CD4-positive, alpha-beta T cell (primary cell): ENCODE measurements at places on chromosomes 6 and 20. TPM values are rescaled to one million over a fixed set of nuclear protein-coding genes. Genes with fewer than 3 reads are reported as not detected.

The C20orf144 gene
- total RNA-seq: 0.19 TPM

The BPIFB1 gene
- total RNA-seq: not detected

The PLA2G7 gene
- not detected for total RNA-seq

The ACTL10 gene
- total RNA-seq: 0.28 TPM

The DLL1 gene
- 7.1 TPM for total RNA-seq

The LINC00237 gene
- not detected for total RNA-seq

The PPARD gene
- total RNA-seq: 34.1 TPM

DNA sequence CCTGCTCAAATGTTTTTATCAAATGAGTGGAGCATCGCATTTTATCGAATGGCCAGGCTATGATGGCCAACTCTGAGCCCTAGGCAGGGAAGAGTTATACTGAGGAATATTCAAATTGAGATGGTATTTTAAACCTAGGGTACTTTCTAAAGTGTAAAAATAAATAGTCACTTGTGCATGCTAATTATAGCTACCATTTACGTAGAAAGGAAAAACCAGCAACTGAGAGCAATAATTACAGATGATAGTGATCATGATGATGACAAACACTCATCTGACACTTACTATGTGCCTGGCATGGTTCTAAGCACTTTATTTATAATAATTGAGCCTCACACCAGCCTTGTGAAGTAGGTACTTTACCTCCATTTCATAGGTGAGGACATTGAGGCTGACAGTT, 455.7 kb downstream of the CD83 start:
- no peaks in the 10 kb centered on the region for H3K4me1 ChIP-seq
- no peaks in the 10 kb centered on the region for H3K27me3 ChIP-seq
- H3K4me3 ChIP-seq: no peak overlapping the region

DNA sequence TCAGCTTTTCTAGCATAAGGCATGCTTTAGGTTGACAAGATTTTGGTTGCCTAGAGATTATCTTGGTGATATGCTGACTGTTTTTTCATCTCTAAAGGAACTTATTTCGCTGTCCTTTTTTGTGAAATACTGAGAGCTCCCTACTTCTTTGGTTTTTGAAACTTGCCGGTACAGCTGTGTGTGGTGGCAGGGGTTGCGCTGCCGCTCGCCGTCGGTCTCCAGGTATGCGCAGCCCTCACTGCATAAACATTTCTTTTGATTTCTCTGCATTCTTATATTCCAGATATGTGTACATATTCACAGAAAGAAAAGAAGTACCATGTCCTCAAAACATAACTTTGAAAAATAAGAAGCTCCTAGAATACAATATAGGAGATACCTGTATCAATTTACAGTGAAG, 106.4 kb upstream of the SYNDIG1 start:
- no peak overlapping the region for H3K4me3 ChIP-seq
- H3K27ac ChIP-seq: no peak overlapping the region
- no peaks in the 10 kb centered on the region for H3K27me3 ChIP-seq

DNA sequence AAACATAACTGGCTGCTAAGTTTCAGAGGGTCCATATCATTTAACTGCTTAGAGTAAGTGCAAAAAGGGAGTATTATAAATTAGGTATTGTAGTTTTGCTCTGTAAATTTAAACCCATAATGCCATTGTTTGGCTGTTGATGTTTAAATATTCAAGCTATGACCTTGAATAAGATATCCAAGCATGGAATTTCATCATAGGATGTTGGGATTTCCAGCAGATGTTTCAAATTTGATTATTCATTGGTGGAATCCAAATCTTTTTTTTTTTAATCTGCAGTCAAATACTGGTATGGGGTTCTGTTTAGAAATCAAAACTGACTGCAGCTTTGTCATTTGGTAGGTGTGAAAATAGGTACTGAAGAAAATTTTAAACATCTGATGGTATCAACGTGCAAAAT, 161.0 kb downstream of the KHDC1L start:
- H3K4me3 ChIP-seq: no peak overlapping the region
- H3K4me1 ChIP-seq: no peaks in the 10 kb centered on the region
- no peaks in the 10 kb centered on the region for H3K27me3 ChIP-seq
- no peak overlapping the region for H3K27ac ChIP-seq
- H3K36me3 ChIP-seq: no peaks in the 10 kb centered on the region

DNA sequence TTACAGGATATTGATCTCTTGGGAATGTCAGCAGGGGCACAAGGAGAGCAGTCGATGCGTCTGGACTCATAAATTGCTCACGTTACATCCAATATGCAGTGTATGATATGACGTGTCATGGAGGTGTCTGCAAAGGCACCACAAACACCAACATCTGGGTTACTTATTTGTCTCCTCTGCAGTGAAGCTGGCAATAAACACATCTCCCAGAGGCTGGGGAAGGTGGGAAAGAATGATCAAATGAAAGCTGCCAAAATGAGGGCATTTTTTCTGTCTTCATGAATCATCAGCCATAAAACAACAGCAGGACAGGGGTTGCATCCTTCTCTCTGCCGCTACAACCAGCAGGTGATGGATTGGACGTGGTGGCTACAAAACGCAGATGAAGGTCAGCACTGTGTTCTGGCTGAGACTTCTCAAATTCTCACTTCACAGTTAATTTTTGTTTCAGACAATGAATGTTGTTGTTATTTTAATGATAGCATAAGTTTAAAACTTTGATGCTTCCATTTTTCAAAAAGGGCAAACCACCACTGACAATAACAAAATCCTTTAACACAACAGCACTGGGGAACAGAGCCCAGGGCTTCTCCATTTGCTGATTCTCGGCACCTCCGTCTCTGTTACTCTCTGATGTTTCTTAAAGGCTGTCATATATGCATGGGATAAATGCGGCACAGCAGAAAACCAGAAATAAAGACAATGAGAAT, 47.5 kb downstream of the ERMARD start:
- no peak overlapping the region for H3K27ac ChIP-seq
- H3K4me3 ChIP-seq: no peak overlapping the region
- H3K27me3 ChIP-seq: peaks cover 3% of the 10 kb centered on the region

- no peak overlapping the region for H3K27ac ChIP-seq
- no peaks in the 10 kb centered on the region for H3K27me3 ChIP-seq
- H3K4me3 ChIP-seq: no peak overlapping the region
Observed at GRCh38 chr6:47146431-47147174, 104.5 kb upstream of the ADGRF1 start.

DNA sequence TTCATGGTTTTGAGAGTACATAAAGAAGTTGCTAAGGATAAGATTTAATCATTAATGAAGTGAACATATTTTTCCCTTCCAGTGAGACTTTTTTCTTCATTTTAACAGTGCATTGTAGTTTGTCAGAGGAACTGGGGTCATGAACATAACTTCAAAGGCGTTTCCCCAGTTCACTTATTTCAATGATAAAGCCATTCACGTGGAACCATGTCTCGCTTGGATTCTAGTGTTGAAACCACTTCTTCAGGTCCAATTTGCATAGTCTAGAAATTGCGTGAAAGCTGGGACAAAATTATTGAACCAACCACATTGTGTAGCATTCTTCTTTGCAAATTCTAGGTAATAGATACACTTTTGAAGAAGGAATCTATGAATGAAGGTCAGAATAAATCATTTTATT, 197.0 kb downstream of the CLIC5 start:
- peaks cover 2% of the 10 kb centered on the region for H3K4me1 ChIP-seq
- H3K27me3 ChIP-seq: no peaks in the 10 kb centered on the region
- H3K36me3 ChIP-seq: no peaks in the 10 kb centered on the region
- no peak overlapping the region for H3K27ac ChIP-seq
- DNase-seq: no peak

GRCh38 chr6:158086504-158087223, 81.4 kb downstream of the SERAC1 start:
- no peak overlapping the region for H3K4me3 ChIP-seq
- H3K27me3 ChIP-seq: no peaks in the 10 kb centered on the region
- DNase-seq: no peak
- peaks cover 2% of the 10 kb centered on the region for H3K4me1 ChIP-seq
